ENCODE measurements at places on chromosomes 7 and 10.

DNA sequence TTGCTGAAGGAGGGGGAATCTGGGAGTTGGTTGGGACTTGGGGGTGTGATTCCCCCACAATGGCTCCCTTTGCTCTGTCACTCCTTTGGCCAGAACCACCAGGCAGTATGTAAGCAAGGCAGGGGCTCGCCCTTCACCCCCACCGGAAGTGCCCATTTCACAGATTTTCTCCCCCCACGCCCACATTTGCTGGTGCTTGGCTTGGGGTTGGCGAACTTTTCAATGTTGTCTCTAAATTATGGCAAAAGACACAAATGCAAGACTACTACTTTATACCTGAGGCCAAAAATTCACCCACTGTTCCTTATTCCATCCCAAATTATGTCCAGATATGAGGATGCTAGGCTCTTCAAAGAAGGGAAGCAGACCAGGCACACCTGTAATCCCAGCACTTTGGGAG lies 24.5 kb downstream of the RBAK start:
- no peak for DNase-seq

GRCh38 chr7:151152643-151153513 lies 14.6 kb downstream of the GBX1 start:
- DNase-seq: no peak

DNA sequence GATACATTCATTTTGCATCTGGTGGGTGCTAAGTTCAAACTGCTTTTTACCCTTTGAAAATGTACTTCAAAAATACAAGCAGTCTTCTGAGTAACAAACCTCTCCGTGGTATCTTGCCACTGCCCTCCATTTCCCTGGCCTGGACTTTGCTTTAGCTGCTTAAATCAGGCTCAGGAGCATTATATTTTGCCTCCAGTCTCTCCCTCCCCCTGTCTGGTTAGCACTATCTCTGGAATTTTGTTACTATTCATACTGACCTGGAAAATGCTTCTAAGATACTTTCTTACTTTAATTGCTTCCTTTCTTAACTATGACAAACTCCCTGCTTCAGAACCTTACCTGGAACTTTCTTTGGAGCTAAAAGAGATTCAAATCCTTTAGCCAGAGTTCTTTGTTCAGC lies 369.8 kb downstream of the GFRA1 start:
- DNase-seq: no peak

- DNase-seq: no peak
Measured at GRCh38 chr10:44990965-44991364, 9.8 kb upstream of the ZNF22 start.

DNA sequence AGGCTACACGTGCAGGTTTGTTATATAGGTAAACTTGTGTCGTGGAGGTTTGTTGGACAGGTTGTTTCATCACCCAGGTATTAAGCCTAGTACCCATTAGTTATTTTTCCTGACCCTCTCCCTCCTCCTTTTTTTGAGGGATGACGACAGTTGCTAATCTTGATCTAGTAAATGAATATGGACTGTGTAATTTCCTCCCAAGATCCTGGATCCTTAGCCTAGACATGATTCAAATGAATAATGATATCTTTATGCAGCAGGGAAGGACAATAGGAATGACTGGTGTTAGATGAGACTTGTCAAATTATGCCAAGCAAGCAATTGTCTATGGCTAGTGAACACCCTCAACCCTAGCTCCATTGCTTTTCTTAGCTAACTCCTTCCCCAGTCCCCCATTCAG lies 156.2 kb downstream of the PLPP4 start:
- no peak for DNase-seq

DNA sequence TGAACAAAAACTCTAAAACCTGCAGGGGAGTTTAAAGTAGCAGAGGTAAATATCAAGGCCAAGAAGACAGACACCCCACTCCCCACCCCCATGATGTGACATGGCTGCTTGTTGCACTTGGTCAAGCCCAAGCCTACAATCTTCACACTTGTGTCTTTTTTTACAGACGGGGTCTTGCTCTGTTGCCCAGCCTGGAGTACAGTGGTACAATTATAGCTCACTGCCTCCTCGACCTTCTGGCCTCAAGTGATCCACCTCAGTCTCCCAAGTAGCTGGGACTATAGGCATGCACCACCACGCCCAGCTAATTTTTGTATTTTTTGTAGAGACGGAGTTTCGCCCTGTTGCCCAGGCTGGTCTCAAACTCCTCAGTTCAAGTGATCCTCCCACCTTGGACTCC lies 71.9 kb upstream of the CYTH3 start:
- DNase-seq: no peak

GRCh38 chr7:141949911-141950310 lies 3.1 kb upstream of the CLEC5A start:
- no peak for DNase-seq

DNA sequence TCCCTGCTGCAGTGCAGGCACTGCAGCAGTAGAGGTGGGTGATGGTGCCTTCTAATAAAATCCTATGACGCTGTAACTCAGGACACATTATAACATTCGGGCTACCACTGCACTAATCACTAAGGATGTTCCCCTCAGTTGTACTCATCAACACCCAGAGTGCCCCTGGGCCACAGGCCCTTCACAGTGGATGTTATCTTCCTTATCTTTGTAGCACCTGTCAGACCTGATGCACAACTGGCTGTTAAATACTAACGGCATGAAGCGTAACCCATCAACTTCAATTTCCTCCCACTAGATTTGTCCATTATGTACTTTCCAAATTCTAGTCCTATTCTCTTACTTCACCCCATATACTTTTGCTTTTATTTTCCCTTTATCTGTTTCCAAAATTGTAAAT lies 66.3 kb downstream of the PARD3 start:
- DNase-seq: no peak

- DNase-seq: no peak
Measured at GRCh38 chr10:124186956-124187355, 93.6 kb upstream of the CHST15 start.

- no peak for DNase-seq
Measured at GRCh38 chr7:155594961-155595366, 48.6 kb upstream of the CNPY1 start.

DNA sequence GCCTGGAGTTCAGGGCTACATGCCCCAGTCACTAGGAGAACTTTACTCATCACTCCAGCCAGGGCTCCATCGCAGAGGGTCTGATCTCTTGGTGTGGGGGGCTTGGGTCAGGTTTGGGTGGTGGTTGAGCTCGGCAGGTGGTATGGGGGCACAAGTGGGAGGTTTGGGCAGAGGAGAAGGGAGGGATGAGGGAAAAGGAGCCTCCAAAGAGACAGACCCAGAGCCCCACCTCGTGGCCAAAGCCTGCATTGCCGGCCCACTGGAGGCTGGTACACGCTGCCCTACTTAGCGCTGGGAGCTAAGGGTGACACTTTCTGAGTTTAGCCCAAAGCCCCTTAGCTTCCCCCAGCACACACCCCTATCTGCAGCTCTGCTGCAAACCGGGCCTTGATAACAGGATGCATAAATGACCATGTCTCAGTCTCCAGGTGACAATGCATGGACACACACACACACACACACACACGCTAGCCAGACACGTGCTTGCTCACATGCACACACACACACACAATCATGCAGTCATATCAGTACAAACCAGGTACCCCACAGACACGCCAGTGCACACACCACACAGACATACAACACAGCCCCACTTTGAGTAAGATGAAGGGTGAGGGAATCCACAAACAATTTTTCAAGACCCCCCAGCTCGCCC lies 14.7 kb downstream of the LZTS2 start:
- DNase-seq: no peak

GRCh38 chr7:151038951-151039849 lies 9.1 kb upstream of the ASIC3 start:
- DNase-seq: no peak

DNA sequence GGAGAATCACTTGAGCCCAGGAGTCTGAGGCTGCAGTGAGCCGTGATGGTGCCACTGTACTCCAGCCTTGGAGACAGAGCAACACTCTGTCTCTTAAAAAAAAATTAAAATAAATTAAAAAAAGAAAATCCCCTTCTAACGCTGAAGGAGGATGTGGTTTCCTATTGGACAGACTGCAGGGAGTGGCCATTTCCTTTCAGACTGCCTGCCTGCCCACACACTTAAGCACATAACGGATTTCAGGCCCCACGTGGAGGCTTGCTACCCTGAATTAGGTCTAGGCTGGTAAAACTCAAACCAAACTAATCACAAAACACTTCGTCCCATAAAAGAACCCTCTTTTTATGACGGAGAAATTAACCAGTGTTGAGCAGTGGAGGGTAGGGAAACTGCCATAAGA lies 34.0 kb downstream of the GATA3 start:
- no peak for DNase-seq

DNA sequence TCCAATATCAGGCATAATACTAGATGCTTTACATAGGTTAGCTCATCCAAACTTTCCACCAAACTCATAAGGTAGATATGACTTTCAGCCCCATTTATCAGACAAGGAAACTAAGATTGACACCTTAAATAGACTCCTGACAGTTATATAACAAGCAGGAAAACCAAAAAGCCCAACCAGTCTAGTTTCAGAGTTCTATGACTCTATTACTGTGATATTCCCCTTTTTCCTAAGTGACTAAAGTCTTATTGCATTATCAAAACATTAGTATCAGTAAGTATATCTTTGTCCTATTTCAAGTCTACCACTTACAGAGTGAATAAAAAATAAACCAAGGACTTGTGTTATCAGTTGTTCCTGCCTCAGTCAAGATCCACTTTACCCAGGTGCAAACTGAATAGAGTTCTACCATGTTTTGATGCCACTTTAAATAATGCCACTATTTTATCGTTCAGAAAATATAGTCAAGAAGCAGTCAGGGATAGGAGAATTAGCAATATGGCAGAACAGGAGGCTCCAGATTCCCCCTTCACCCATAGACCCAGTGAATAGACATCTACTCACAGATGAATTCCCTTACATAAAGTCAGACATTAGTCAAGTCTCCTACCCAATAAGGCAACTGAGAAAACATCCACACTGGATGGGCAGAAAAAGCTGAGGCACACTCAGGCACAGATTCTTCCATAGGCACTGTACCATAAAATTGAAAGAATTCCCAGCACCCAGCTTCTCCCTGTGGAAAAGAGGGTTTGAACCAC lies 74.1 kb downstream of the CRPPA start:
- no peak for DNase-seq

DNA sequence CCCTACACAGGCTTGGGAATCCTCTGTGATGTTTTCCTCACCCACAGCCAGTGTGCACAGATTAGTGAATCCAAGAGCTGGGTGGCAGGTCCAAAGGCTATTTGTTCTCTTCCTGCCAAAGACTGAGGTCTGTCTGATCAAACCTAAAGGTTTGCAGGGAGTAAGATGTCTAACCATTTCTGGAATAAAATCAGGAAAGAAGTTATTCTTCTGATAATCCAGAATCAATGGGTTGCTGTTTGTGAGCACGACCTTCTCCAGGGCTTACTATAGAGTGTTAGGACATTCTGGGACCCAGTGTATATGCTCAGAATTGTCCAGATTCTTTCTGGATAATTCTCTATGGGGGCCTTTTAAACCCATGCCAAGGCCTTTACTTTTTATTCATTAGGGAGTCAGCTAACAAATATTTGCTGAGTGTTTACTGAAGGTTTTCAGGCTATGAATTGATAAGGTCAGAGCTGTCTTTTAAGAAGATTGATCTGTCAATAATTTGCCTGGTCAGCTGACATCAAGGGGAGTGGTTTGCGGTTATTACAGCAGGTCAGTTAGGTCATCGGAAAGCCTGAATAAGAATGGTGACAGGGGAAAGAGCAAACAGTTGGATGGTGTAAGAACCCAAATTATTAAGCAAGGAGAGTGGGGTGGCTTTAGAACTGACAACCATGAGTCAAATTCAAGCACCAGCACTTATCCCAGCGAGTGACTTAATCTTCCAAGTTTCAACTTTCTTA lies 7.5 kb upstream of the TECTB start:
- DNase-seq: no peak

- DNase-seq: no peak
Measured at GRCh38 chr10:29430101-29430500, 141.2 kb downstream of the LYZL1 start.

- no peak for DNase-seq
Measured at GRCh38 chr7:73442222-73442902, 8.8 kb downstream of the FZD9 start.

GRCh38 chr10:46523119-46523961 lies 33.1 kb downstream of the GPRIN2 start:
- no peak for DNase-seq

DNA sequence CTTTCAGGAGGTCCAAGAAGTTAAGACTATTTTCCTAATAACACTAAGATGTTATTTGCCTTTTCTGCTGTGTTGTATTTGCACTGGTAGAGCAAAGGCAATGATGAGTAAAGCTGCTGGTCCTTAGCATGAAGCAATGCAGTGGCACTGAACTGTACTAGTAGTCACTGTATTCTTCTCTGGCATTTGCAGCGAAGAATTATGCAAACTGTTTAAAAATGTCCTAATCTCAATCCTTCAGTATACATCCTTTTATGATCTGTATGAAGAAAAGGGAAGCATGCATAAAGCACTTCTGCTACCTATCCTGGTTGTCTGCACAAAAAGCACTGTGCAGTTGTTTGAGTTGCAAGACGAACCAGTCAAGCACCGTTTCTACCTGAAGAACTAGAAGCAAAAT lies 20.4 kb downstream of the IGF2BP3 start:
- no peak for DNase-seq

DNA sequence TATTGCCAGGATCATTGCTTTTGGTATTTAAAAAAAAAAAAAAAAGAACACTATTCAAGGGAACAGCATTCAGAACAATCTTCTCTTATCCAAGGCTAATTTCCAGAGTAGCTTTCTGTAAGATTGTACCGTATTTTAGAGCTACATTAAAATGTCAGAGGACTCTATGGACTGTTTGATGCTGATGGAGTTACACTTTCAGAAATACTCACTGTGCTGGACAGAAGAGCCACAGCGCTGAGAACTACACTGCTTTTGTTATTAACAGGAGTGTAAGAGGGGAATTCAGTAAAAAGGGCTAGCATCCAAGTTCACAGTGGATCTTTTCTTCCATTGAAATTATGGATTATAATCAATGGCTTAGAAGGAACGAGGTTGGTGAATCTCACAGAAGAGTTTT lies 247.7 kb downstream of the AHR start:
- DNase-seq: no peak

DNA sequence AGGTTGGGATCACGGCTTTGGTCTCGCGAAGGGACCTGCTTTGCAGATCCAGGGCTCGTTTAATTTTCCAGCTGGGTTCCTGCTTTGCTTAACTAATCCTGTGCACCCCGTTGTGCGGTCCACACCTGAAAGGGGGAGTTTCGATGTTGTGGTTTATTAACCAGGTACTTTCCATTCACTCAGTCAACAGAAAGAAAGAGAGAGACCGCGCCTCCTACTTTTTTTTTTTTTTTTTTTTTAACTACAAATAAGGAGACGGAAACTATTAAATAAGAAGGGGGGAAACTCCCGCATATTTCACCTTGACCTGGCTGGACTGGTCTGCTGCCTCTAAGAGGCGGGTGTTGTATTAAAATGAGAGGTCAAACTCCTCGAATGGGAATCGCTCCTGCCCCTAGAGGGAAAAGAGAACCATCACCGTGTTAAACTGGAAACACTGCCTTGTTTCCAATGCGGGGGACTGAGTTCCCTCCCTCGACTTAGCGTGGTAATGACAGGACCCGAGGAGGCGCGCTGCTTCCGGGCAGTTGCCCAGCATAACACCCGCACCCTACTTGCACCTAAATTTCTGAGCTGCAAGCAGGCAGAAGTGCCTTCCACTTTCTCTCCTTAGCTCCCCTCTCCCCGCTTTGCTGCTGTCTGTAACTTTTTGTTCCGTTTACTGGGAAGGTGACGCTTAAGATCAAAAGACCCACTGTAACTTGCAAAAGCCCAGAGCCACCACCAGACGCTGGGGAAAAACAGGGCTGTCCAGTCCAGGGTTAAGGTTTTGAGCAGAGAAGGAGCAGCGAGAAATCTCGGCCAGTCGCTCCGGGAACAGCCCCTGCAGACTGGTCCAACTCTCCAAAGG lies 1.1 kb upstream of the ITGB8 start:
- DNase-seq: no peak
